T47D (cell line): ENCODE measurements at places on chromosomes 13 and 19.

DNA sequence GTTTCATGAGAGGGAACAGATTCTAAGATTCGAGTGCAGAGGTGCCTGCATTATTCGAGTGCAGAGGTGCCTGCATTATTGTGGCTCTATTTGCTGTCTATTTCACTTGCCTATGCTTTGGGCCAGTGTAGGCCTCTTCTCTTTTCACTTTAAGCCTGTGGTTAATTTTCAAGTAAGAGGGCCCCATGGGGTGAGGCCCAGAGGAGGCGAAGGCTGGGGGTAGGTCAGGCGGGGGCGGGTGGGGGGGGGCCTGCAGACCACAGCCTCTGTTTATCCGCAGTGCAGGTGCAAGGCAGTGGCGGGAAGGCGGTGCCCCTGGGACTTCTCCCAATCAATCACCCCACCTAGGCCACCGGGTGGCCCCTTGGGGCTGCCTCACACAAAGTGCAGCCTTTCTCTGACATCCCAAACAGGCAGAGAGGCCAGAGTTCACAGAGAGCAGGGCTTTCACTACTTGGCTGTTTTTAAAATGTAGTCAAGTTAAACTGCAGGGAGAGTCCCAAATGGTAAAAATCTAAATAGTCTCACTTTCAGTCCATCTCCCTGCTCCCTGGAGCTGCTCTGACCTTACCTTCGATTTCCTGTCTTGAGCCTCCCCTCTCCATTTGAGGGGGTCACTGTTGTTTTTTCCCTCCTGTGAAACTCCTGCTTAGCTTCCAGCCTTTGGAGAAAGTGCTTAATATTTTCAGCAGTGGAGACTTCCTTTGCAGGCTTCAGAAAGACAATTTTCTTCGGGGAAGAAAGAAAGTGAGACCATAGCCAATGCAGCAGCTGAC is 249.0 kb downstream of the DLEU7 start:
- no peak for DNase-seq

GRCh38 chr19:16320987-16321386 is 3.6 kb upstream of the KLF2 start:
- DNase-seq = no peak

DNA sequence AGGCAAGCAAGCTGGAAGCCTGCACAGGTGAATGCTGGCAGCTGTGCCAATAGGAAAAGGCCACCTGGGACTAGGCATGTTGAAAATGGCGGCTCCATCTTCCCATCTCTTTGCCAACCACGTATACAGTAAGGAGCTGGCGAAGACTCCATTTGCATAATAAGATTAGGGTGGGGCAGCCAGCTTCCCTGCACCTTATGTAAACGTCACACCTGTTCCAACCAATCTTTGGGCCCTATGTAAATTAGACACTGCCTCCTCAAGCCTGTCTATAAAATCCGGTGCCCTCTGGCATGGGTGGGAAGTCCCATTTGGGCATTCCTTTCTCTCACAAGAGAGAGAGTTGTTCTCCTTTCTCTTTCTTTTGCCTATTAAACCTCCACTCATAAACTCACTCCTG is 16.8 kb downstream of the ADGRE2 start:
- no peak for DNase-seq

DNA sequence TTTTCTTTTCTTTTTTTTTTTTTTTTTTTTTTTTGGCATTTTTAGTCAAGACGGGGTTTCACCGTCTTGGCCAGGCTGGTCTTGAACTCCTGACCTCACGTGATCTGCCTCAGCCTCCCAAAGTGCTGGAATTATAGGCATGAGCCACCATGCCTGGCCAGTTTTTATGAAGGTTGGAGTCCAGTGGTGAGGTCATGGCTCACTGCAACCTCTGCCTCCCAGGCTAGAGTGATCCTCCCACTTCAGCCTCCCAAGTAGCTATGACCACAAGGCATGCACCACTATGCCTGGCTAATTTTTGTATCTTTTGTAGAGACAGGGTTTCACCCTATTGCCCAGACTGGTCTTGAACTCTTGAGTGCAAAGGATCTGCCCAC is 4.2 kb downstream of the SNRPA start:
- DNase-seq = no peak

DNA sequence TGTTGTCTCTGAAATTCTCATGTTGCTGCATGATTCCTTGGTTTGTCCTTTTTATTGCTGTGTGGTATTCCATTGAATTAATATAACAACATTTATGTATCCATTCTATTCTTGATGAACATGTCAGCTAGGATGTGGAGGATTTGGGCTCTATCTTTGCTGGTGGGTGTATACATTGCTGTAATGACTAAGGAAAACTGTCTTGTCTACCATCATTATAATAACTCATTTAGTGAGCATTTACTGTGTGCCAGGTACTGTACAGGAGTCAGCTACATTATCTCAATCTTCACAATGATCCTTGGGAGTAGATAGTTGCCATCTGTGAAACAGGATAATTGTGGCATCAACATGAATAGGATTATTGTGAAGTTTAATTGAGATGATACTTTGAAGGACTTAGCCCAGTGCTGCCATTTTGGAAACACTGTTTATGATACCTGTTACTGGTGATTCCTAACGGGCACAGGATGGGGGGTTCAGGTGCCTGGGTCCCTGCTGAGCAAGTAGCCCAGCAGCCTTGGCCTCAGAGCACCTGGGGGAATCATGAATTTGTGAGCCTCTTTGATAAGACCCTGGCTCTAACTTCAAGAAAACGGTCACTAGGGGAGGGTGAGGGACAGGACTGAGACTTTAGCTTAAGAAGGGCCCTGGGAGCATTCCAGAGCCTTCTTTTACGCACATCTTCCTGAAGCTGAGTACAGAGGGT is 1.8 kb upstream of the CCNE1 start:
- no peak for DNase-seq

DNA sequence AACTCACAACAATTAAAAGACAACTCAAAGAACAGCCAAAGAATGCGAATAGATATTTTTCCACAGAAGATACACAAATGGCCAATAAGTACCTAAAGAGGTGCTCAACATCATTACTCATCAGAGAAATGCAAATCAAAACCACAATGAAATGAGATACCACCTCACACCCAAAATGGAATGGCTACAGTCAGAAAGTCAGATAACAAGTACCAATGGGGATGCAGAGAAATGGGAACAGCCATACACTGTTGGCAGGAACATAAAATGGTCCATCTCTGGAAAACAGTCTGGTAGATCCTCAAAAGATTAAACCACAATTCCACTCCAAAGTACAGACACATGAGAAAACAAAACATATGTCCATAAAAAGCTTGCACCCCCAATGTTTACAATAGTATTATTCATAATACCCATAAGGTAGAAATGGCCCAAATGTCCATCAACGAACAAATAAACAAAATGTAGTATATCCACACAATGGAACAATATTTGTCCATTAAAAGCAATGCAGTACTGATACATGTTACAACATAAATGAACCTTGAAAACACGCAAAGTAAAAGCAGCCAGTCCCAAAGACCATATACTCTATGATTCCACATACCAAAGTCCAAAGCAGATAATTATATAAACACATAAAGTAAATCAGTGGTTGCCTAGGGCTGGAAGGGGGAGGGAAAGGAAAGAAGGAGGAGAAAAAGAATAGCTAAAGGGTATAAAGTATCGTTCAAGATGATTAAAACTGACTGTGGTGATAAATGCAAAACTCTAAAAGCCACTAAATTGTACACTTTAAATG is 19.6 kb downstream of the USP12 start:
- no peak for DNase-seq

GRCh38 chr19:19544257-19544953 is 6.3 kb downstream of the CILP2 start:
- no peak for DNase-seq
